ENCODE measurements at places on chromosomes 7 and 10.
A peak's percentile ranks its signal among the peaks of the same experiment; 100 is the strongest.

DNA sequence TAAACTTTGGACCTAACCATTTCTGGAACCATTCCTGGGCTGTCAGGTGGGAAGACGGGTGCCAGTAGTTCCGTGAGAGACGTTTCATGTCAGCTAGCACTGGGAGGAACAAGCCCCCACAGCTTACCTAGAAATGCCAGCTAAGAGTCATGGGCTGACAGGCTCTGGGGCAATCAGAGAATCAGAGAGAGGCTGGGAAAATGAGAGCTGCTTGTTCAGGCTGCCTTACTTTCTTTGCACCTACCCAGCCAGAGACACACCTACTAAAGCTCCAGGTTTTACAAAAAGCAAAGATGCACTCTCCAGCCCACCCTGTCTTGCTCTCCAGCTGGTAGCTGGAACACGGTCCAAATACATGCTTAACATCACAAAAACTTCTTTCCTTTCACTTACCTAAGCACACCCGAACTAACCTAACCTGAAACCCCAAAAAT is 688 bp downstream of the PTN start:
- no peak for DNase-seq

DNA sequence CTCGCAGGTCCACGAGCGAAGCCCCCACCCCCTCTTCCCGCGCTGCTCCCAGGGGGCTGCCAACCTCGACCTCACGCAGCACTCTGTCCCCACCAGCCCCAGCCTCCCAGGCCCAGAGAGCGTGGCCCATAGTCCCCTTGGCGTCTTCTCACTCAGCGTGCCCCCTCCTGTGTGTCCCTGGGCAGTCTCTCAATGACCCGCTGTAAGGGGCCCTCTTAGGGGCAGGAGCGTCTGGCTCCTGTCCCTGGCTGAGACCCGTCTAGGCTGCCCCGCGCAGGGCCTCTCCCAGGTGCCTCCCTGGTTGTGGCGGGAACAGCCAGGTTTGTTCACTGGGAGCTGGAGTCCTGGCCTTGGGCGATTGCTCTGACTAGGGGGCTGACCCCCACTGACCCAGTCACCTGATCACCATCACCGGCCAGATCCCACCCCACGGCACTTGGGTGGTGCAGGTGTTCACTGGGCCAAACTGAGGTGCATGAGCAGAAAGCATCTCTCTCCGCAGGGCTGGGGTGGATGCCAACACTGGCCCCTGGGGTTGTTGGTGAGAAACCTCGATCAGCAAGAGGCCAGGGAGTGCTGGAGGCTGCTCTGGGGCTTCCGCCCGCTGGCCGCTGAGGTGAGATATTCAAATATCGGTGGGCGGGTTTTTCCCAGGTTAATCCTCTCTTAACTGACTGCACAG is 12.6 kb upstream of the WDFY4 start:
- DNase-seq: no peak

GRCh38 chr7:111750878-111751277 is 188.6 kb upstream of the IMMP2L start:
- DNase-seq: no peak

GRCh38 chr10:103745341-103746247 is 109.8 kb downstream of the SH3PXD2A start:
- no peak for DNase-seq

DNA sequence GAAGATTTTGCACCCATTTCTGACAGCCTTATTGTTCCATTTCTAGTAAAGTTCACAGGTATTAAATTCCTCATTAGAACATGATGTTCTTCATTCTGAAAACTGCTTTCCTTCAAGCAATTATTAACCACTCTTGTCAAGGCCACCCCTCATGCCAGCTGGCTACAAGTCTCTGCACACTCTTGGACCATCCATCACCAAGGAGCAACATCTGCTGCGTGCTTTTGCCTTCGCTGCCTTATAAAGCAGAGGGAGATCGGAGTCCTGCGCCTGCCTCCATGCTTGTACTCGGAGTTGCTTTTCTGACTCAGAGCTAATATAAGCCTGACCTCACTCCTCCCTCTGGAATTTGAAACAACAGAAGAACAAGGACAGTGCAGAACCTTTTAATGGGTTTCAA is 529.9 kb upstream of the DPP6 start:
- DNase-seq: no peak

DNA sequence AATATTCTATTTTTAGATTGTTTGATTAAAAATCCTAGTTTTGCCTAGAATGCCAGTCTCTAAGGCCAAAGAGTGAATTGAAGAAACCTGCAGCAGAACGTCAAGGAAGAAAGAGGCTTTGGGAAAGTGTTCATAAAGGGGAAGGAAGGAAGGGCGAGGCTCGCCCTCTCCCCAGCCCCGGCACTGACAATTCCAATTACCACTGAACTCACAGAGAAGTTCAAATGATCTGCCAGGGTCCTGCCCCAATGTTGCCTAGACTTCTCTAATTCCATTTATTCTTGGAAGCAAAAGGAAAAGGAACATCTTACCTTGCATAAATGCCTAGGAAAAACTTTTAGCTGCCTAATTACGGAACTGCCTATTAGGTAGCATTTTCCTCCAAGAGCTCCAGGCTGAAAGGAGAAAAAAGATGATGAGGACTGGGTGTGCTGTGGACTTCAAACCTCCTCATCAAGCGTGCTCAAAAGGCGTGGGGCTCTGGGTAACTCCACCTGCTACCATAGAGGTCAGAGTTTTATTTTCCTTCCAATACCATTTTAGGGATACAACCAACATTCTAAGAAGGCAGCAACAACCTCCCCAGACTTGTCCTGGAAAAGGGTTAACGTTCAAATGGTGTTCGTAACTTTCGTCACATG is 134.5 kb downstream of the PKD1L1 start:
- DNase-seq: no peak

- peak; percentile 88 for DNase-seq
Measured at GRCh38 chr10:110138197-110138812, 69.1 kb upstream of the MXI1 start.

GRCh38 chr10:34432589-34432988 is 382.5 kb downstream of the PARD3 start:
- DNase-seq: no peak

Data from AML-193 (cell line).